ENCODE measurements at places on chromosomes 5 and 9.

- DNase-seq: no peak
These were observed 6.3 kb downstream of the EXD3 start for GRCh38 chr9:137416563-137417151.

DNA sequence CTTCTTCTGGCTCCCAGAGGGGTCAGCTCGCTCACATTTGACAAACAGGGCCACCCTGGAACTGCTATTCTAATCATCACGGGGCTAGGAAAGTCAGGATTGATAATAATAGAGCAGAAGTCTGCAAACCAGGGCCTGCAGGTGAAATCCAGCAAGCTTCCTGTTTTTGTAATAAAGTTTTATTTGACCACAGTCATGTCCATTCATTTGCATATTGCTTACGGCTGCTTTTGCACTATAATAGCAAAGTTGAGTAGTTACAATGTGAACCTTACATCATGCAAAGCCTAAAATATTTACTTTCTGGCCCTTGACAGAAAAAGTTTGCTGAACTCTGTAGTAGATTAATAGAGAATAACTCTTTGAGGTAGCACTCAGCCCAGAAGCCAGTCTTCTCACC is 63.2 kb upstream of the CTXN3 start:
- no peak for DNase-seq

DNA sequence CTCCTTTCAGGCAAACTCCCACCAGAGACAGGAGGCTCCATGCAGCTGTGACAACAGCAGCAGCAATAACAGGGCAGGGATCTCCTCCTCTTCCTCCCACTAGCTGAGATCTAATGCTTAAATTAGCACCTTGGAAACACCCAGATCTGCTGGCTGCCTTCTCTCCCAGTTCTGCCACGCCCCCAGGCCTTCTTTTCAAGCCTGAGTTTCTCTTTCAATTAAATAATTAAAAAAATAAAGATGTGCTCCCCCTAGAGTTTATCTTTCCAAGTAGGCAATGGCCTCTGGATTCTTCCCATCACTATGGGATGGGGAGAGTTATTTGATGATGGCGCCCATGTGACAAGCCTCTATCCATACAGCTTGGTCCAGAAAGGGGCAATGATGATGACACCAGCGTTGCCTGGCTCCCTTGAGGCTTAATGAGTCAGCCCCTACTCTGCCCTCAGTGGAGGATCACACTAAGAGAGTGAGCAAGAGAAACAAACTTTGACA is 3.8 kb downstream of the FAM219A start:
- DNase-seq: no peak

DNA sequence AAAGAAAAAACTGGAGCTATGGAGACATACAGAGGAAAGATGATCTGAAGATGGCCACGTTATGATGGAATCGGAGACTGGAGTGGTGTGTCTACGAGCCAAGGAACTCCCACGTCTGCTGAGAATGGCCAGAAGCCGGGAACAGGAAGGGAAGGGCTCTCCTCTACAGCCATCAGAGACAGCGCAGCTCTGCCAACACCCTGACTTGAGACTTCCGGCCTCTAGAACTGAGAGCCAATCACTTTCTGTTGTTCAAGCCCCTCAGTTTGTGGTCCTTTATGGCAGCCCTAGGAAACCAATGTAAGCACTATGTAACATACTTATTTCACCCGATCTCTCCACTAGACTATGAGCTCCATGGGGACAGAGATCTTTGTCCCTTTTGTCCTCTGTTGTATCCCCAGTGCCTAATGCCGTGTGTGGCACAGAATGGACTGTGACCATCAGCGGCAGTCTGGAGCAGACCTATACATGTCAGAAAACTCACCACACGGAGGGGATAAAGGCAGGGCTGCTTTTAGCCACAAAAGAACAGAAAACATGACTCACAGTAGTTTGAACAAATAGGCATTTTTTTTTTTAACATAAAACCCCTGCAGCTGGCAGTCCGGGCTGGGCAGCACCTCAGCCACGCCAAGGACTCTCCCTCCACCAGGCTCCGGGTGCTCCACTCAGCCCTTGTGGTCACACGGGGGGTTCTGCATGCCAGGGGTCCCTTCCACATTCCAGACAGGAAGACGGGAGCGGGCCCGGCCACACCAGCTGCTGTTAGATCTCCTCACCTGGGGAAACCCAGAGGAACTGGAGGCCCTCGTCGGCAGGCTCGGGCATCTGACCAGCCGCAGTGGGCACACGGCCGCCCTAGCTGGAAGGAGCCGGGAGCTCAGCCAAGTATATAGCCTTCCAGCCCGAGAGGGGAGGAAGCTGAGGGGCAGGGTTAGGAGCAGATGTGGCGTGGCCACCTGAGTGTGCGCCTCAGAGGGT is 16.1 kb upstream of the MXD3 start:
- DNase-seq: no peak

DNA sequence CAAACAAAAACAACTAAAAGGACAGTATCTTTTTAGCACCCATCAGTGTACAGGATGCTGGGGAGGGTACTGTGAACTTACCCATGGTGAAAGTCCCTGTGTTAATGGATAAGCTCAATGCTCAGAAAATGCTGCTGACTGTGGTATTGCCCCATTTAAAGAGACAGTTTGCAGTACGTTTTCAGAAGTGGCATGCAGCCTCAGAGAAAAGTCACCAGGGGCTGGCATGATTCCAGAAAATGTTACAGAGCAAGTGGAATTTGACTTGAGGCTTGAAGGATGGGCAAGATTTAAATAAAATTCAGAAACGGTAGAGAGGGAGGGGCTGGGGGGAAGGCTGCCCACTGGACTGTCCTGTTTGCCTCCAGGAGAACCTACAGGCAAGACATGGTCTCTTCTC is 7.2 kb downstream of the S1PR3 start:
- DNase-seq: no peak

- no peak for DNase-seq
These were observed 537.6 kb downstream of the CETN3 start for GRCh38 chr5:89871906-89872305.
